ENCODE measurements at places on chromosomes 11 and 22.

- DNase-seq = peak; percentile 50
Observed at GRCh38 chr11:19803506-19803998, 90.9 kb downstream of the NAV2 start.

GRCh38 chr11:83047515-83048225, 24.0 kb downstream of the RAB30 start:
- peak; percentile 35 for DNase-seq

DNA sequence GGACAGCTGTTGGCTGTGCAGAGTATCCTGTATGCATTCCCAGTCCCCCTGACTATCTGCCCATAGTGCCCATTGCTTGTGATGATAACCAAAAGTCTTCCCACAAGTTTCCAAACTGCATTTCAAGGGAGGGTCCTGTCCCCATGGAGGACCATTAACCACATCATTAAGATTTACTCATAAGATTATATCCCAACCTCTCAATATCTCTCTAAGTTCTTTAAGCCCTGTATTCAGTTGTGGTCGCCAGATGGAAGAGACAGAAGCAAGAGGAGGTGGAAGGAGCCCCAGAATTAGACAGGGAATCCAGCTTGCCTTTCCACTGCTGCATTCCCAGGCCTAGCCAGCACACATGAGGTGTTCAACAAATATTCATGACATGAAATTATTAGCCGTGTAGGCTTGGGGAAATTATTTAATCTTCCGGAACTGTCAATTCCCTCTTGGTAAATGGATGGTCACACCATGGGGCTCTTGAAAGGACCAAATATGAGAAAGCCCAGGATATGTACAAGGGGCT, 42.6 kb upstream of the TIMP3 start:
- no peak for DNase-seq

DNA sequence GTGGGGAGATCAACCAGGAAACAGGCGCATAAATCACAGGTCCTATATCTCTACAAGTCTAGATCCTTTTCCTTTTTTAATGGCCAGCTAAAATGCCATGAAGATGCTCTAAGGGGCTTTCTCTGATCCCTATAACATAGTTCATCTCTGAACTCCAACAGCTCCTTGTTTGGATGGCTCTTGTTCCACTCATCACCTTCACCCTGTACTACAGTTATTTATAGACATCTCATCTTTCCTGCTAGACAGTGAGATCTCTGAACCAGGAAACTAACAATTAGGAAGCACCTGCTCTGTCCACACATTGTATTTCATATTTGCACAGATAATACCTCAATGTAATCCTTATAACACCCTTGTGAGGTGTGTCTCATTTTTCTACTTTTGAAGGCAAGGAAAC, 31.6 kb downstream of the KCNA4 start:
- no peak for DNase-seq

DNA sequence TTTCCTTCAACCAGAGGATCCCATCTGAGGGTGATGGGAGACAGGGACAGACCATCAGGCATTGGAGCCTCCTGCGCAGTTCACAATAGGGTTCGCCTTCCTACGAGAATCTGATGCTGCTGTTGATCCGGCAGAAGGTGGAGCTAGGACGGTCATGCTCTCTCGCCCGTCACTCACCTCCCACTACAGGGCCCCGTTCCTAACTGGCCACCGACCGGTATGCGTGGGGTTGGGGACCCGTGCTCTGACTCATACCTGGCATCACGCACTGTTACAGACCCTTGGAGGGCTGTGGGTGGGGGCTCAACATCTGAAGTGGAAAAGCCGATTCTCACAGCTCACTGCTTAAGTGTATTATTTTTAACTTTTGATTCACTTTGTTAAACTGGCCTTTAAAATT, 402.3 kb downstream of the BRD1 start:
- DNase-seq = no peak

- DNase-seq = no peak
Observed at GRCh38 chr11:66987924-66988637, 13.0 kb downstream of the C11orf86 start.

GRCh38 chr22:40345815-40346184, 500 bp upstream of the ADSL start:
- DNase-seq = no peak

- no peak for DNase-seq
Observed at GRCh38 chr11:32173977-32174376, 83.1 kb downstream of the RCN1 start.

DNA sequence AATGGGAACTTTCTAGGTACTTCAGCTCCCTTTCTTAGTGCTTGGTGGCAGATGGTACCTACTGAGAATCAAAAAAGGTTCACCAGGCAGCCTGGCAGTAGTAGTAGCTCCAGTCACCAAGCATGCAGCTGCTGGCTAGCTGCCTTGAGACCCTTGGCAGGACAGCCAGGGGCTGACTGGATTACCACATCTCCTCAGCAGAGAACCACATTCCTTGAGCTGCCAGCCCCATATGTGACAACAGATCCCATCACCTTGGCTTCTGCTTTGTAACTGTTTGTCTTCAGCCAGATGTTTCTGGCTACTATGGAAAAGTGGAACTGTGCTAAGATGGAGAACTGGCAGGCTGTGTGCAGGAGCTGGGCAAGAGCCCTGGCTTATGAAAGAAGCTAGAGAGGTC, 39.6 kb upstream of the CHRM4 start:
- DNase-seq = no peak

- no peak for DNase-seq
Observed at GRCh38 chr11:48141475-48142122, 75.0 kb upstream of the OR4B1 start.

GRCh38 chr11:108117746-108118371, 3.5 kb upstream of the ACAT1 start:
- DNase-seq = peak; percentile 14

GRCh38 chr11:1116666-1117390, 40.9 kb upstream of the MUC5AC start:
- no peak for DNase-seq

- DNase-seq = no peak
Observed at GRCh38 chr22:46738647-46739093, 618 bp upstream of the CERK start.

- DNase-seq = no peak
Observed at GRCh38 chr11:106594751-106595351, 423.4 kb downstream of the GUCY1A2 start.

DNA sequence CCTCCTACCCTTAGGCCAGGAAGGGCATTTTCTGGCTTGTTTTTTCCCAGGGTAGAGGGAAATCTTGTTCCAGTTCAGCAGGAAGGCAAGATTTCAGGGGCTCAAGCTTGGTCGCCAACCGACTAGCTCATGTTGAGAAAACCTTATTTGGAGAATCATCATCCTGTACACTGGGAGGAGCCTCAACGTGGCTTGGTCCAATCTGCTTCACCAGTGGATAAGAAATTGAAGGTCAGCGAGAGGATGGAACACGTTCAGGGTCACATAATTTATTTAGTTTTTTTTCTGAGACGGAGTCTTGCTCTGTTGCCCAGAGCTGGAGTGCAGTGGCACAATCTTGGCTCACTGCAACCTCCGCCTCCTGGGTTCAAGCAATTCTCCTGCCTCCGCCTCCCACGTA, 20.5 kb downstream of the FADS2 start:
- no peak for DNase-seq

DNA sequence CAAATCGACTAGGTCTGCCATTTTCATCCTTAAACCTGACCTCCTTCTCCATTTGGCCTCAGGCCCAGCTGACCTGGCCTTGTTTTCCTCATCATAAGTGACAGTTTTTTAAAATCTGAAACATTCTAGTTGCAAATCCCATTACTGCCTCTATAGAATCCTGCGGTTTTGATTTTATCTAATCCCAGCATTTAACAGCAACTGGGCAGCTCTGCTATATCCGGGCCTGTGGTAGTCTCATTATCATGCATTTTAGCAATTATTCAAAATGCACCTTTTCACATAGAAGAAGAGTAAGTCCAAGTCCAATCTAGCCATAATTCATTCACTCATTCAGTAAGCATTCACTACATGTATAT, 28.6 kb upstream of the BIRC3 start:
- no peak for DNase-seq

GRCh38 chr11:122267602-122268001, 151.6 kb upstream of the BLID start:
- no peak for DNase-seq

- no peak for DNase-seq
Observed at GRCh38 chr11:71212871-71213559, 39.4 kb downstream of the SHANK2 start.

GRCh38 chr11:105577641-105578040, 32.2 kb upstream of the GRIA4 start:
- DNase-seq = no peak

DNA sequence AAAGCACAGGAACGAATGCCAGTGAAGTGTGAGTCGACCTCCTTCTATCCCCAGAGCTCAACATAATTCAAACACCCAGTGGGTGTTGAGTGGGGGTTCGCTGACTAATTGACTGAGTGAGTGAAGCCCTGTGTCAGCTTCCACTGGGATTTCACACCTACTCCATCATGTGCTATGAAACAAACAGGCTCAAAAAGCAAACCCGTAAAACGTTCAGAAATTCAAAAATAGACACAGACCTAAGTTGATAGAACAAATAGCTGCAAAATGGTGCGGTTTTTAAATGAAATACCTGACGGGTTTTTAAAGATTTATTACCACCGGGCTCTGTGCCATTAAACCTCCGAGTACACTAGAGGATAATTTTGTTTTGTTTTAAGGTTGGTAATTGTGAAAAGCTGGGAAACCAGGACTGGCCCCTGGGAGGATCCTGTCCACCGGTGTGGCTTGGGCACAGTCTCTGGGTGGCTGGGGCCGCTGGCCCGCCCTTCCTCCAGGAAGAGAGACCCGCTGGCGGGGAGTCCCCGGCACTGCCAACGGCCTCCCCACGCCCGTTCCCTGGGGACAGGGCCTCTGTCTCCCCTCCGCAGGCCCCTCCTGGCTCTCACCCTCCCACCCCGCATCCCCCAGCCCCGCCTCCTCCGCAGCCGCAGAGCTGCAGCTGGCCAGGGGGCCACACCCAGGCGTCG, 13.6 kb downstream of the KCNJ5 start:
- no peak for DNase-seq

DNA sequence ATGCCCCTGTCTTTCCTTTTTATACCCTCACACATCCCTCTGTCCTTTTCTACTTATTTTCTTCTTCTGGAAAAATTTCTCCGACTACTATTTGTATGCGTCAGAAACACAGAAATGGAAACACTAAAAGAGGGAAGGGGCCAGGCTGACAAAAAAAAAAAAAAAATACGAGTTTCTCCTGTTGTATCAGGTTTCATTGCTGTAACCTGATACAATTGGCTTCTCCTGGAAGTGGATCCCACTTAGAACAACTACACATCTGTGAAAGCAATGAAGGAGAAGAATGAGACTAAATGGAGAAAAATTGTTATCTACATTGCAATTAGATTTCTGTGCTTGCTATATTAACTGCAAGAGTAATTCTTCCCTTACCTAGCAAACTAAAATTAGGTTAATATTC, 393.9 kb downstream of the GUCY1A2 start:
- DNase-seq = peak; percentile 8

DNA sequence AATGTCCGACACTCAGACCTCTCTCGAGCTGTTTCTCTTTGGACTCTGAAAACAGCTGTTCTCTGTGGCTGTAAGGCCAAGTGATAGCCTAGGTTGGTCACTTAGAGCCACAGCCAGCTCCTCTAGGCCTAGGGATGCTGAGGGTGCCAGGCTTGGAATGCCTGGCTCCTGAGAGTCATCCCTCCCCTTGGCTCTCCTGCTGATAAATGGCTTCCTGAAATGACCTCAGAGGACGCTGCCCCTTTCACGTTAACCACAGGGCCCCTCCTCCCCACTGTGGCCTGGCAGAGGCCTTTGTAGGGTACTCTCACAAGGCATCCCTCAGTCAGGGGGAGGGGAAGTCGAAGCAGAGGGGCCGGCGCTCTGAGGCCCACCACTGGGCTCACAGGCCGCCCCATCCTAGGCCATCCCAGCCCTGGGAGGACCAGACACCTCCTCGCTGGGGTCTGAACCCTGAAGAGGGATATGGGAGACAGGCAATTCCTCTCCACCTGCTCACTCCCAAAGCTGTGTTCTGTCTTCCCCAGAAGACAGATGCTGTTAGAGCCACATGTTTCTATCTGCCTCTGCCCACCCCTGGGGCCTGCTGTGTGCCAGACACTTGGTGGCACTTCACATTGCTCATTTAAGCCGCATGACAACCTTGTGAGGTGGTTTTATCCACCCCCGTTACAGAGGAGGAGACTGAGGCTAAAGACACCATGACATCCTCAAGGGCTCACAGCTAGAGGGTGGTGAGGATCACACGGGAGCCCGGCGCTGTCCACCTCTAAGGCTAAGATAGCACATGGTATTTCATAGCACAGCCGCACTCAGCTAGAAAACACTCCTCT, 50.9 kb downstream of the ARFGAP3 start:
- peak; percentile 57 for DNase-seq

DNA sequence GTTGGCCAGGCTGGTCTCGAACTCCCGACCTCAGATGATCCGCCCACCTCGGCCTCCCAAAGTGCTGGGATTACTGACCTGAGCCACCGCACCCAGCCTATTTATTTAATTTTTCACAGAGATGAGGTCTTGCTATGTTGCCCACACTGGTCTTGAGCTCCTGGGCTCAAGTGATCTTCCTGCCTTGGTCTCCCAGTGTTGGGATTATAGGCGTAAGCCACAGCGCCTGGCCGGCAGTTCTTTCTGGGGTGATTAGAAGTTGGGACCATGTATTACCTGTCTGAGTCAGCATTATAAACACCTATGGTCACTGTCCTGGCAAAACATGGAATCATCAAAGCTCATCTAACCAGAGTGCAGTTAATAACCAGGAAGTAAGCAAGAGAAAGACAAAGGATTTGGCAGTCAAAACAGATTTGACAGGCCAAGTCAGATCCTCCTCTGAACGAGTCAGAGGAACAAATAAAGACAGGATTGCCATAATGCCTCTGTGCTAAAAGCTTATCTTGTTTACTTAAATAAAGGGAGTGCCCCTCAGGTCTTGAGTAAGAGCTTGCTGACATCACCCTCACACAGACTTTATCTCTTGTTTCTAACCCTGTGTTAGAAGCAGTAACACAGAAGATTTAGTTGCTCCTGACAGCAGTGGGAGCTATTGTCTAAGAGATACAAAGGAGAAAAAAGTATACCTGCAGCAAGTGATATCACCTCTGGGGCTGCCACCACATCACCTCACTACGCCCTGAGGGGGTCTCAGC, 3.7 kb downstream of the SERPIND1 start:
- DNase-seq = peak; percentile 94

GRCh38 chr11:35190804-35191348, 51.9 kb downstream of the CD44 start:
- DNase-seq = no peak

DNA sequence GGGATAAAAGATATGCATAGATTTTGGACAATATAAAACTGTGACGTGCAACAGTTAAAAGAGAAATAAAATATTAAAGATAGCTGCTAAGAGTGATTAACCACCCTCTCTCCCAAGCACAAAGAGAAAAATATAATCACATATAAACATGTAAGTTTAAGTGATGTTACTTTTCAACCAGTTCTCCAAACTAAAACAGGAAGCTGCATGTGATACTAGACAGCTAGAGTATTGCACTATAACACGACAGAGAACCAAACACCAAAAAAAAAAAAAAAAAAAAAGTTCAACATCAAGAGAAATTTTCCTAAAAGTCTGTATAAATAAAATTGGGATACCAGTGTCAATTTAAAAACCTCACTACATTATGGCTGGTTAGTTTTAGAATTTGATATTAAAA, 79.1 kb downstream of the PICALM start:
- DNase-seq = no peak
